ENCODE measurements at places on chromosomes 1 and 21.

GRCh38 chr1:111903148-111903870, 86.2 kb downstream of the KCND3 start:
- no peak for DNase-seq

- no peak for DNase-seq
These were observed 30.2 kb downstream of the TRAF5 start for GRCh38 chr1:211356723-211357407.

GRCh38 chr1:110050602-110051261, 16.3 kb downstream of the STRIP1 start:
- DNase-seq: no peak

- no peak for DNase-seq
These were observed 3.1 kb downstream of the MIXL1 start for GRCh38 chr1:226226601-226227000.

DNA sequence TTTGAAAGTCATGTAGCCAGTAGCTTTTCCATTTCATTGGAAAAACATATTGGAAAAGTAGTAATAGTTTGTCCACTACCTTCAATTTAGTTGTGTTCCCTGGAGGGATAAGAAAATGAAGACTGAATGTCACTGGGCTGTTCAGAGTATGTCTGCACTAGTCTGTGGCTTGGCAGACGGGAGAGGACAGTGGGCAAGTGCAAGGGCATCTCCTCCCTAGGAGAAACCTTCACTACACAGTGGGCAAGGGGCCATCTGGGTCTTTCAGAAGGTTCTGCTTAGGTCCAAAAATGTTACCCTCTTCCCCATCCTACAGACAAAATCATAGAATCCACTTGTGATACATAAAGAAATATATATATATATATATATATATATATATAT, 118.1 kb downstream of the C1orf21 start:
- no peak for DNase-seq

GRCh38 chr1:222955964-222956363, 141.1 kb downstream of the DISP1 start:
- DNase-seq: no peak

- DNase-seq: no peak
These were observed 811.8 kb upstream of the ADGRL2 start for GRCh38 chr1:80988926-80989325.

DNA sequence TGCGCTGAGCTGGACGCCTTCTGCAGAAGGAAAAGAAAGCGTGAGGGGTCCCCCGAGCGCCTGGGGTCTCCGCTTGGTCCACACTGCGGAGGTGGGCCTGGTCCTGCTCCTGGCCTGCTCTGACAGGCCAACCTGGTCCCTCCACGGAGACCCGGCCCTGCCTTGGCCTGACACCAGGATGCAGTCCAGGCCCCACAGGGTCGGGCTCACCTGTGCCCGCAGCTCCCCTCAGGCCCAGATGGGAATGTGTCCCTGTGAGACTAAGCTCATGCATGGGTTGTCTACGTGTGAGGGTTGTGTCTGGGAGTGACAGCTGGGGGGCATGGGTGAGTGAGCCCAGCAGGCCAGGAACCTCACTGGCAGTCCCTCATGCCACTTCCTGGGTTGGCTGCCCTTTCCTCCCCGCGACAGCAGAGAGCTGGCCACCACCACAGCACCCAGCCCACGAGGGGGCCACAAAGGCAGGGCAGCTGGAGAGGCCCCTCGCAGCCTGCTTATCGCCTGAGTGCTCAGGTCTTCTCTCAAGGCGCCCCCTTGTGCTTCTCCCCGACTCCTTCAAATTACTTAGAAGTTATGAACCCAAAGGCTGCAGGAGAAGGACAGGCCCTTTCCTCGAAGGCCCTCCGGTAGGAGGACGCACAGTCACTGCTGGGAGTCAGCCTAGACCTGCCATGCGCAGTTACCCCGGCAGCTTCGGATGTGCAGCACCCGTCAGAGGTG, 41.1 kb downstream of the SLC45A1 start:
- DNase-seq: no peak

DNA sequence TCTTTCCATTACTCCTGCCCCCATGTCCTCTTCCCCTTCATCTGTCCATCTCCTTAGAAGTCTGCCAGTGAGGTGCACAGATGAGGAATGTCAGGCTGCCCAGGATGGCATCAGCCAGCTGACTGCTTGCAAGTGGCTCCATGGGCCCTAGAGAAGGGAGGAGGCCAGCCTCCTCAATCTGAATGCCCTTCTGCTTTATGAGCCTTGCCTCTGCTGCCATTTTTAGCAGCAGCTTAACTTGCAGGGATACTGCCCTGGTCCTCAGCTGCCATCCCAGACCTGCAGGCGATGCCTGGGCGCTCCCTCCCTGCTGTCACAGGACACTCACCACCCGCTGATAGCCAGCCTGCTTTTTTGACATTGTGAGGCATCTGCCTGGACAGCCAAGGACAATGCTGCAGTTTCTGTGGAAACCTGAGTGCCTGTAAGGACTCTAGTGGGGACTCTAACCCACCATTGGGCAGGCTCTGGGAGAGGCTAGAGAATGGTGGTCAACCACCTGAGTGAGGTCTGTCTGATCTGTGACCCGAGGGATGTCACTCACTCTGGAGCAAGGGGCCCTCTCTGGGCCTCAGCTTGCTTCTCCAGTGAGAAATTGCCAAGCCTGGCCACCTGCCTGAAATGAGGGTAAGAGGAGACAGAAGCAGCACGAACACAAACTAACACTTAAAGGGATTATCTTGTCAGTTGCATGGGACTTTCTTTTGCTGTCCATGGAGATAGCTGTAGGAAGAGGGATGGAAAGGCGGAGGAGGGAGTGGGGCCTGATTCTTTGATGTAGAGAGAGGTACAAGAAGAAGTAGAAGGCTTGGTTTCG, 185.0 kb downstream of the MIS18A start:
- DNase-seq: no peak

DNA sequence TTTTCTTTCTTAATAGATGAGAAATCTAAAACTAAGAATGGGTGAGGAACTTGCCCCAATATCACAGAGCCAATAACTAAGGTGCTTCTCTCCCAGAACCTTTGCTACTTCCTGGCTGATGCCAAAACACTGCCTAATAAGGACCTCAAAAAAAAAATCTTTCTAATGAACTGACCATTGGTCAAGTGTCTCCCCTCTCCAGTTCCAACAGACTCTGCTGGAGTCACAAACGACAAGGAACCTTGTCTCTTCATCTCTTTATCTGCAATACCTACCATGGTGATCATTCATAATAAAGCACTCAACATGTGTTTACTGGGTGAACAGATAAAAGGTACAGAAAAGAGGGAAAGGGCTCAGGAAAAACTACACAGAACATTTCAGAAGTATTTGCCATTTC, 197.4 kb downstream of the LTN1 start:
- no peak for DNase-seq

DNA sequence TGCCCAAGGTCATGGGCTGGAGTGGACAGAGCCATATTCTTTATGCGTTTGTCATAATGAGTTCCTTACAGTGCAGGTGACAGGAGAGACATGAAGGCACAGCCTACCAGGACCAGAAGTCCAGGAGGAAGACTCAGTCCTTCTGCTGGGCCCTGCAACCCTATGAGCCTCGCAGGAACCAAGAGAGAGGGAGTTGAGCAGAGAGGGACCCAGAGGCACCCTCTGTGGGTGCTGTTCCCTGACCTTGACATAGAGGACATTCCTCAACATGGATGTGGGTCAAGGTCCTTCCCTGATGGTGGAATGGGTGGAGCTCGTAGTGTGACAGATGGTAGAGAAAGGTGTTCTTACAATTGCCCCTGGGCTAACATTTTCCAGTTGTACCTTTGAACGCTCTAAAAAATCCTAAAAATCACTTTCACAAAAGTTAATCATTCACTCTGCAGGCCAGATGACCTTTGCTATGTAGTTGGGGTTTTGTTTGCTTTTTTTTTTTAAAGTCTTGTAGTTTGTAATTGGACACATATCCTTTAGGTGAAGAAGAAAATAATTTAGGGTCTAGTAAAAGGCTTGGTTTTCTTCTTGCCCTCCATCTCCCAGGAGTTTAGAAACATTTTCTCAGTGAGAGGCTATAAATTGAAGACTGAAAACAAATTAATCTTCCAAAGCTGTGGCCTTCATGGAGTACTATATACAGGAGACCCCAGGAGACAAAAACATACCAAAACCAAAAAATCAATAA, 41.9 kb downstream of the MAB21L3 start:
- no peak for DNase-seq

GRCh38 chr1:157310401-157310800, 172.2 kb upstream of the ETV3 start:
- DNase-seq: no peak

- DNase-seq: no peak
These were observed 43.6 kb upstream of the IFFO2 start for GRCh38 chr1:19000065-19000464.

GRCh38 chr1:25641931-25642573, 25.5 kb downstream of the MAN1C1 start:
- peak; percentile 9 for DNase-seq

- DNase-seq: no peak
These were observed 76.0 kb downstream of the STUM start for GRCh38 chr1:226624526-226624925.

DNA sequence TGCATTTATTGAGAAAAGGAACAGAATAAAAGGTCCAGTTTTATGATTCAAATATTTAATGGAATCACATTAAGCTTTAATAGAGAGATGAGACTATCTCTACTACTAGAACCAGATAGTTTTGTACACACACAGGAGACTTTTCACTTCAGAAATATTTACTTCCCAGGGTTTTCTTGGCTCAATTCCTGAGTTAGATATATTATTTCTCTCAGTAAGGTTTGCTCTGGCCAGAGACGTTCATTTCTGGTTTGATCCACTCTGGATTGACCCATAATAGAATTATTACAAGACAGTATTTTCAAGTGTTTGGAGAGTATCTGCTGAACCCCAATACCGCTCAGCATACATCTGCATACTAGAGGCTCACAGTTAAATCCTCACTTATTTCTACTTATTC, 1.3 kb upstream of the RCOR3 start:
- no peak for DNase-seq

GRCh38 chr1:39933956-39934941, 20.7 kb upstream of the MFSD2A start:
- no peak for DNase-seq

DNA sequence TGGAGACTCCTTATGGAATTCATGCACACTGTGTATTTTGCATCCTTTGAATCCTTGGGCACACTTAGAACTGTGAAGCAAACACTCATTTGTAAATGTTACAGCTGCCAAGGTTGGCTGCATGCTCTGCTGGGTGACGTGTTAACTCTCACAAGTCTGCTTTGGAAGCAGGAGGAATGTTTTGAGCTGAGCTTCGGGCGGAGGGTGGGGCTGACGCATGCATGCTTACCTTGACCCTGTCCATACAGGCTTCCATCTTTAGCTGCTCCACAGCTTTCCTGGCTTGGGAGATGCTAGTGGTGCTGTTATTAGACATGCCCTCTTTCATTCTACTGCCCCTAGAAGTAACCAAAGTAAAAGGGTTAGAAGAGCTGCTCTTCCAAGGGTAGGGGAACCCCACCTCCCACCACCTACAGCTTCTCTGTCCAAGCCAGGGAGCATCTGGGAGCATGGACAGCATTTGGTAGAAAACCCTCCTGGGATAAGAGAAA, 66.0 kb downstream of the GNG4 start:
- DNase-seq: no peak

DNA sequence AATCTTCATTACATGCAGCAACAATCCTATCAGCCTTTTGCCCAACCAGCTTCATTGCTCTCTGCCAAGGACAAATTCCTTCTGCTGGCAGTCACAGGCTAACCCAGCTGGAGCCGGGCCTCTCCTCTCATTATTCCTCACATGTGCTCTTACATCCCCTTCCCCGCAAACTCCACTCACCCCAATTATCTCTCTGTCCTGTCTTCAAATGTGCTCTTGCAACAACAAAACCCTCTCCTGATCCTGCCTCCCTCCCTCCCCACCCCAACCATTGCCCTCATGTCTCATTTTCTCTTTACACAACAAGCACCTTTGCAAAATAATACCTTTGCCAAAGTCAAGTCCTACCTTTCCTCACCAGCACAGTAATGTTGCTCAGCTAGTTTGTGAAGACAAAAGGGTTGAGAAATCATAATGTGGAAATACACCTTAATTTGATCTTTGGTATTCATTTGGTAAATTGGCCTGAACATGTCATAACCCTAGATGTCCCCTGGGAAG, 36.0 kb upstream of the DHCR24 start:
- DNase-seq: no peak

GRCh38 chr1:32045772-32046171, 27.0 kb upstream of the TMEM39B start:
- DNase-seq: no peak

- DNase-seq: no peak
These were observed 7.0 kb downstream of the CLCN6 start for GRCh38 chr1:11813021-11813420.

GRCh38 chr1:18929686-18930085, 26.8 kb downstream of the IFFO2 start:
- no peak for DNase-seq

DNA sequence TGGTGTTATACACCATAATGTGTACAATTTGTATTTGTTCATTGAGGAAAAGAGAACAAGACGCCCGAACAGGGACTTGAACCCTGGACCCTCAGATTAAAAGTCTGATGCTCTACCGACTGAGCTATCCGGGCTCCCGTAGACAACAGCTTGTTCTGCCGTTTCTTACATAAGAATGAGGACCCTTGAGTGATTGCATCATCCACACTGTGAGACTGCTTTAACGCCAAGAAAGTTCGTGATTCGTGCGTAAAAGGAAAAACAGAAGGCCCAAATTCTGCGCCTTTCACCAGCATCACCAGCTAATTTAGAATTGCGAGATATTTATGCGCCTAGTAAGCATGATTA, 9.3 kb upstream of the MDM4 start:
- peak; percentile 65 for DNase-seq

Data from D341Med (cell line).